ENCODE measurements at places on chromosomes 1 and 21.

GRCh38 chr1:157359314-157360022, 192.8 kb downstream of the FCRL5 start:
- no peak for DNase-seq

GRCh38 chr1:8870616-8871538, 7.6 kb downstream of the ENO1 start:
- DNase-seq = no peak

DNA sequence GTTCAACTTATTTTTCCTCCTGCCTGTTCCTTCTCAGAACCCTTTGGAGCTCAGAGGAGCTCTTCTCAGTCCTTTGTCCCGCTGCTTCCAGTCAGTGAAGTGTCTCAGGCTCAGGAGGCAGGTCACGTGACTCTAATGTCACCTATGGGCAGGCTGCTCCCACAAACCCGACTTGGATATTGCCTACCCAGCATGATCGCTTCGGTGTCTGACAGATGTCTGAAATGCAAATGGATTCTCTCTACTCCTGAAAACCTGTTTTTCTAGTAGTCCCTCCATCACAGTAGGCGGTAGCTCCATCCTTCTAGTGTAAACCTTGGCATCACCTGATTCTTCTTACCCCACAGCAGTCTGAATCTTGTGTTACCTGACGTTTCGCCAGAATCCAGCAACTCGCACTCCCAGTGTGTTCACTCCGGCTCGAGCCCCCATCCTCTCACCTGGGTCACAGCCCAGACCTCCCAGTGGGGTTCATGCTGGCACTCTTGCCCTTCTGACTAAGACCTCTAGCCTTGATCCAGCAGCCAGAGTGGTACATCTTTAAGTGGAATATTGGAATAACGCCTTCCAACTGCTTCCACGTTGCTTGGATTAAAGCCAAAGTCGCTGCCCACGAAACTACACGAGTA, 5.4 kb downstream of the PADI6 start:
- no peak for DNase-seq

GRCh38 chr1:47533793-47534328, 96.0 kb downstream of the FOXD2 start:
- DNase-seq = no peak

- no peak for DNase-seq
Observed at GRCh38 chr1:16117369-16117768, 38.5 kb downstream of the EPHA2 start.

- no peak for DNase-seq
Observed at GRCh38 chr1:108892356-108893140, 15.8 kb downstream of the GPSM2 start.

GRCh38 chr1:155978325-155978972, at the start of gene ARHGEF2:
ARHGEF2 (minus strand) TSS chr1:155978547; CDS start chr1:155978427, 120 bp downstream.
- DNase-seq = peak; percentile 66

GRCh38 chr1:110161849-110162248, 11.6 kb downstream of the SLC6A17 start:
- DNase-seq = no peak

DNA sequence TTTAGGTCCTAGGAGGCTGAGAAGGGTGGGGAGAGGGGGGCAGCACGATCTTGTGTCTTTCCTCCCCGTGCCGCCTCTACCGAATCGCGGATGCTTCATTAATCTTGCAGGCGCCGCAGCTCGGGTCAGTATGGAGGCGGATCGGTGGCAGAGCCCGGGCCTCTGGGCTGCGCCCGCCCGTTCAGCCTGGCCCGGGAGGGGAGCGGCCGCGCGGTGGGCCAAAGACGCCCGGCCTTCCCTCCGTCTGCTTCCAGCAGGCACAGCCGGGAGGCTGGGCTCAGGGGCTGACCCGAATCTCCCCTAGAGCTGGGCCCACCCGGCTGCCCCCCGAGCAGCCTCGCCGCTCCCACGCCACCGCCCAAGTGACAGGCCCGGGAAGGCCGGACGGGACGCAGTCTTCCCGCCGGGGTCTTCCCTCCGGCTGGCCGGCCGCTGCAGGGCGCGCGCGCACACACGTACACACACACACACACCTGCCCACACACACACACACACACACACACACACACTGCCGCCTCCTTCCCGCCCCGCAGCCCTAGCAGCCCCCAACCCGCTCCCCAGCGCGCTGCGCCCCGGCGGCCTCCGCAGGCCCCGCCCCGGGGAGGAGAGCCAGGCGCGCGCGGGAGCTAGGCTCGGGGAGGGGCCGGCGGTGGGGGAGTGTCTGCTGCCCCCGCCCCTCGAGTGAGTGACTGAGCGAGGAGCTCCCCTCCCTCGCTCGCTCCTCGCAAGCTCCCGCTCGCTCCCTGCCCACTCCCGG, at the start of gene C1orf21:
TSS of gene C1orf21 (plus strand) at position 718 of the 757 bp plus-strand sequence. CDS start 90,481 bp downstream, outside the sequence.
- peak; percentile 51 for DNase-seq

DNA sequence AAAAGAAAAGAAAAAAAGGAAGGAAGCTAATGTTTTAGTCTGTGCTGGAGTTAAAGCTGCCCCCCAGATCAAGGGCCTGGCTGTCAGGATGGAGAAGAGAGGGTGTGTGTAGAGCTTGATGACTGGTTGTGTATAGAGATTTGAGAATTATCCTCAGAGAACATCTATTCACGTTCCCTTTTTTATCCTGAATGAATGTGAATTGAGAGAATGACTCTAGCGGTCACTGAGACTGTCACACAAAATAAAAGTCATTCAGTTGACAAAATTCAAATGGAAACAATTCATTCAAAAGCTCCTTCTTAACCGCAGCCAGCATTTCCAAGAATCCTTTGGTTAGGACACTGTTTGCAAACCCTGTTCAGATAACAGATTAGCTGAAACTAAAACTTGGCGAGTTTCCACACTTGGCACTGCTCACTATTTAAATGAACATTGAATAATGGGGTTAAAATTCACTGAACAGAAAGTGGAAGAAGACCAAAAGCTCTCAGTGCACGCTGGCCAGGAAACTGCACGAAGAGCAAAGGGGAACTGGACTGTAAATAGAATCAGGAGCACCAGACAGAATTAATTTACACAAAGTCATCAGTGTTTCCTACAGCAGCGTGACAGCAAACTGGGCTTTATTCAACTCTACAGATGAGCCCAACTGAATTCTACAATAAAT, 13.6 kb upstream of the FAM89A start:
- no peak for DNase-seq

DNA sequence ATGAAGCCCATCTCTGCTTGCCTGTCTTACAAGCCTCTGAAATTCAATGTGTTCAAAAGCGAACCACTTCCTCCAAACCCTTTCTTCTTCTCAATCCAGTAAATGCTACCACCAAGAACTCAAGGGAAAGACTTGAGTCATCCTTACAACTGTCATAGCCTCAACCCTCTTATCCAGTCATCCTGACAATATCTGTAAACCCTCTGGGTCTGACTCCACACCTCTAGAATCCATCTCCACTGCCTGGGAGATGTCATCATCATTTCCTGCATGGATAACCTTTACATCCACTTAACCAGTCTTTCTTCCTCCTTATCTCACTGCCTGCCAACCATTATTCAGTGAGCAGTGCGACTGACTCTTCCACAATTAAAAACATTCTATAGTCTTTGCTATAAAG, 441.1 kb downstream of the SETD4 start:
- DNase-seq = no peak

DNA sequence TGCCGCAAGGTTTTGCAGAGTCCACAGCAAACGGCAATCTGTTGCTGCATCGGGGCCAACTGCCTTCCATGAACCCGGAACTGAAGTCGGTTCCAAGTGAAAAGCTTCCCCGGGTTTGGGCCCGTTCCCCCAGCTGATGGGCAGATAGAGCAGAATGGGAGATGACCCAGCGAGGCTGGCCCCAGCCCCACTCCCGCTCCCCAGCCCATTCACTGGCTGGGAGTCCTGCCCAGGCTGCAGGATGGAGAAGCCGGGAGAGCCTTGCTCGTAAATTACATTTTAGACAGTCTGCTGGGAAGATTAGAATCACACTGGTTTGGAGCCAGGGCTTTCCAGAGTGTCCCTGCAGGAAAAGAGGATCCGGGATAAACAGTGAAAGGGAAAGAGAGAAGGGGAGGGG, 31.6 kb upstream of the PAX7 start:
- no peak for DNase-seq

GRCh38 chr1:246427611-246428010, 79.5 kb downstream of the SMYD3 start:
- no peak for DNase-seq

- no peak for DNase-seq
Observed at GRCh38 chr1:42777852-42778251, 6.9 kb upstream of the TMEM269 start.

- no peak for DNase-seq
Observed at GRCh38 chr1:9714257-9714718, 62.8 kb downstream of the PIK3CD start.

GRCh38 chr1:235421751-235422150, 54.5 kb downstream of the TBCE start:
- no peak for DNase-seq

DNA sequence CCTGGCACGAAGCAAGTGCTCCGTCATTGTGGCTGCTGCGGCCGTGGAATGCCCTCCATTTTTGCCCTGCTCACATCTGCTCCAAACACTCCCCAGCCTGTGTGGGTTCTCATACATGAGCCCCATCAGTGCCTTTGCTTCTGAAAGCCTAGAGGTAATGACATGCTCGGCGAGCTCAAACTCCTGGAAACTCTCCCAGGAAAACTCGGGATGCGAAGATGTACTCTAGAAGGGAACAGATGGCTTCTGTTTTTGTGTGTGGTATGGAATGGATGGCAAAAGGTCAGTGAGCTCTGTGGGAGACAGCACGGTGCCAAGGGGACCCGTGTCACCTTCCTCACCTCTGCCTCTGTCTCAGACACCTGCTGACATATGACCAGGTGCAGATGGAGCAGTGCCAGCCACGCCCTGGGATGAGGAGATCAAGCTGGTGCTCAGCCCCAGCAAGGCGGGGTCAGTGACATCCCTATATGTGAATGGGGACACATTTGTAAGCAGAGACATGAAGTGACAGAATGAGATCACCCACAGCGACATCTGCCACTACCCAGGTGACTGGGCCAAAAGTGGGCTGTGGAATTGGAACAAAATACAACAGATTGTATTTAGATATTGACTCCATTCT, 84.1 kb upstream of the COX20 start:
- DNase-seq = no peak

DNA sequence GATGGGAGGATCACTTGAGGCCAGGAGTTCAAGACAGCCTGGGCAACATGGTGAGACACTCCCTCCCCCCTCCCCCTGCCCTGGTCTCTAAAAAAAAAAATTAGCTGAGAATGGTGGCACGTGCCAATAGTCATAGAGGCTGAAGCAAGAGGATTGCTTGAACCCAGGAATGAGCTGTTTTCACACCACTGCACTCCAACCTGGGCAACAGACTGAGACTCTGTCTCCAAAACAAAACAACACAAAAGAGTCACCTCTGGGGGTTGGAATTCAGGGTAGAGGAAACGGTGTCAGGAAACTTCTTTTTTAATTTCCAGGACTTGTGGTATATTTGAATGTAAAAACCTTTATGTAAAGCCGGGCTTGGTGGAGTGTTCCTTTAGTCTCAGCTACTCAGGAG, 43.2 kb downstream of the RHOU start:
- DNase-seq = no peak

DNA sequence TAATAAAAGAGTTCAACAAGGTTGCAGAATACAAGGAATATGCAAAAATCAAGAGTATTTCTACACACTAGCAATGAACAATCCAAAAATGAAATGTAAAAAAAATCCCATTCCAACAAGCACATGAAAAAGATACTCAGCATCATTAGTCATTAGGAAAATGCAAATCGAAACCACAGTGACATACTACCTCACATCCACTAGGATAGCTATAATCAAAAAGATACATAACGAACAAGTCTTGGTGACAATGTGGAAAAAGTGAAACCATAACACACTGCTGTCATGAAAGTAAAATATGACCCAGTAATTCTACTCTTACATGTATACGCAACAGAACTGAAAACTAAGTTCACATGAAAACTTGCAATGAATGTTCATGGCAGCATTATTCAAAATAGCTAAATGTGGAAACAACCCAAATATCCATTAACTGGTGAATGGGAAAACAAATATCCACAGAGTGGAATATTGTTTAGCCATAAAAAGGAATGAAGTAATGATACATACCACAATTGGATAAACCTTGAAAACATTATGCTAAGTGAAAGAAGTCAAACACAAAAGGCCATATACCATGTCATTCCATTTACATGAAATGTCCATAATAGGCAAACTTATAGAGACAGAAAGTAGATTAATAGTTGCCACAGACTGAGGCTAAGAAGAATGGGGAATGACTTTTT, 34.3 kb downstream of the PIK3R3 start:
- DNase-seq = no peak

- no peak for DNase-seq
Observed at GRCh38 chr21:17576080-17576835, 36.4 kb downstream of the BTG3 start.

- DNase-seq = peak; percentile 71
Observed at GRCh38 chr1:205287767-205288559, 33.6 kb downstream of the NUAK2 start.

- no peak for DNase-seq
Observed at GRCh38 chr1:175126347-175126746, 58.7 kb downstream of the TNN start.

DNA sequence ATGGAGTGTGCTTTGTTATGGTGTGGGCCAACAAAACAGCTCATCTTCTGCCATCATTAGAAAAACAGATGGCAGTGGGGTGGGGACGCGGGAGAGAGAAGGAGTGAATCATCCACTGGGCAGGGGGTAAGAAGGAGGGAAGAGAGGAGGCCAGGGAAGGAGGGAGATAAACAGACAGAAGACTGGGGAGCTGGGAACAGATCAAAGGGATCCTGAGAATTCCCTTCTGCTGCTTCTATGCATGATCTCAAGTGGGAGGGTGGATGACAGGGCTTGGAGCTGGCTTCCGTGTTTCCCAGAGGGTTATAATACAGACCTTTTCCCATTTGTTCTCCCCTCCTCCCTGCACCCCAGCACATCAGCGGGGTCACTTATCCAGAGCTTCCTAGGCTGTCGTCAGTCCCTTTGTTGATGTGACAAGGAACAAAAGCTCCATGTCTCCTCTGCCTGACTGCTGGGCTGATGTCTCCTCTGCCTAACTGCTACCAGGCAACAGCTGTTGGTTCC, 338.6 kb downstream of the PAPPA2 start:
- DNase-seq = no peak

DNA sequence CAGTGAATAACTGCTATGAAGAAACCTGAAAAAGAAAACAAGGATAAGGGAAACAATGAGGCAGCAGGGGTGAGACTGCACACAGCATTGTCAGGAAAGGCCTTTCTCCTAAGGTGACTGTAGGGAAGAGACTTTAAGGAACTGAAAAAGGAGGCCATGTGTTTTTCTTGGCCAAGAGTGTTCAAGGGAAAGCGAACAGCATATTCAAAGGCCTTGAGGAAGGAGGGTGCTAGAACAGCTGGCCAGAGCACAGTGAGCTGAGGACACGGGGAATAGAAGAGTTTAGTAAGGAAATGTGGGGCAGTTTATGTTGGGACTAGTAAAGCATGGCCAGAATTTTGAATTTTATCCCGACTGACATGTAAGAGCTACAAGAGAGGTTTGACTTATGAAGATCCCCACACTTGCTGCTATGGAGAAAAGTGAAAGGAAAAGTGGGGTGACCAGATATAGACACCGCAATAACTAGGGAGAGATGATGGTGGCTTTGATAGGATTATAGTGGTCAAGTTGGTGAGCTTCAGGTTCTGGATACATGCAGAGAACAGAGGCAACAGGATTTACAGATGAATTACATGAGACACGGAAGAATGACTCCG, 1.4 kb downstream of the RWDD2B start:
- DNase-seq = no peak
